Activated B cell treated with CpG ODN at 0.5 μM for 24 hours (primary cell): ENCODE measurements at places on chromosomes 5 and 9.
A peak's percentile ranks its signal among the peaks of the same experiment; 100 is the strongest.

GRCh38 chr9:129385211-129385934, 207.3 kb upstream of the IER5L start:
- DNase-seq = no peak

GRCh38 chr5:93899026-93899600, 157.7 kb upstream of the POU5F2 start:
- DNase-seq = no peak

GRCh38 chr9:87276327-87276841, 221.3 kb upstream of the DAPK1 start:
- no peak for DNase-seq

- no peak for DNase-seq
These were observed 110.6 kb upstream of the GDNF start for GRCh38 chr5:37950436-37950835.

DNA sequence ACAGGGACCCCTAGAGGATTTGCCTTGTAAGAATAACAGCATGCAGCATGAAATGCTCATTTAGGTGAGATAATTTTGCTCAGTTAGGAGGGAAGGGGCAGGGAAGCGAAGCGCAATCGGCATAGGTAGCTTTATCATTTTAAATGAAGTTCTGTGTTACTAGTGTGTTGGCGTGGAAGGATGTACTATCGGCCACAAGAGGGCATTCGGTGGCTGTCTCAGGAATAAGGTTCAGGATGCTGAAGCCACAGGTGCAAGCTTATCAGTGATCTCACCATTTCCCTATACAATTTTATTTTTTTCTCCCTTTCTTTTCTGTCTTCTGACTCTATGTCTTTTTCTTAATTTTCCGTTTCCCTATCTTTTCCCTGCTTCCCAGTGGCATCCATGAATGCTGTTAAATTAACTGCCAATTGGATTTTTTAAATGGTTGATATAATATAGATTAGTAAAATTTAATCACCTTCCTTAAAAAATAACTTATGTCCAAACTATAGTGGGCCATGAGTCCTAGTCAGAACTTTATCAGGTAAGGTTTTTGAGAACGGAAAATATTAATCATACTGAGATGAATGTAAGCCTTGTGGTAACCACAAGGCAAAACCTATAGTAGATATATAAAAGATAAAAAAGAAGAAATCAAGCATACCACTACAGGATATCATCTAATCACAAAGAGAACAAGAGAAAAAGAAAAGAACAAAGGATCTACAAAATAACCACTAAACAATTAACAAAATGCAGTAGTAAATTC, 1.2 kb upstream of the INSL6 start:
- no peak for DNase-seq

GRCh38 chr5:146717951-146718350, 160.6 kb downstream of the PPP2R2B start:
- DNase-seq = no peak

- DNase-seq = no peak
These were observed 177.8 kb upstream of the PITX1 start for GRCh38 chr5:135211791-135212190.

DNA sequence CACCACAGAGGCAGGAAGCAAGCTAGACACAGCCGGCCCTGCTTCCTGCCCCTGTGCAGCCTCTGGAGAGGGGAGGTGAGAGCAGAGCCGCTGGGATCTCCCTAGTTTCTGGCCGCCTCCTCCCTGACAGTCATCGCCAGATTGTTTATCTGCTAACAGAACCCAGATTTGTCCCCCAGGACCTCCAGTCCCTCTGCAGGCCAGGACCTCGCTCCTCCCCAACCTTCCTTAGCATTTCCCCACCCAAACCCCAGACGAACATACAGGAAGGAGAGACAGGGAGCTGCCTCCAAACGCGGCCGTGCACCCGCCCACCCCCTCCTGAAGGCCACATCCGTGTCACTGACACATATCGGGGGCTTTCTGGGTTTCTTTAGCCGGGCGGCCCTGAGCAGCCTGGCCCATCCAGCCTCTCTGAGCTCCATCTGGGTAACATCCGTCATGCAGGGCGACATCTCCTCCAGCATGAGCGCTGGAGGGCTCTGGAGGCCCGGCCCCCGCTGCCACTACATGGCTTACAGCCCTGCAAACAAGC, 47.5 kb downstream of the DBH start:
- no peak for DNase-seq

DNA sequence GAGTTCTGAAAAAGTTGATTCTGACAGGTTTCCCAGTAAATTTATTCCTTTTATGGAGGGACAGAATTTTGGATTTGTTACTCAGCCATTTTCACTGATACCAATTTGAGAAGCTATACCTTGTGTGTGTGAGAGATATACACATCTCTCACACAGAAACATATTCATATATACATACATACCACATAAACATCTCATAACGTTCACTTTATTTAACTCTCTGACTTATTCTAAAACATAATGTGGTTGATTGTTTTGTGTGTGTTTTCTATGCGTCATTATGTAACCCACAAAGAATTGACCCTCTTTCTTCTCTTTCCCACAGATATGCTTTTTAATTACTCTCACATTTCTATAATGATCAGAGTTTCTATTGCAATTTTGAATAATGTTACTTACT, 570.8 kb upstream of the TLE4 start:
- no peak for DNase-seq

DNA sequence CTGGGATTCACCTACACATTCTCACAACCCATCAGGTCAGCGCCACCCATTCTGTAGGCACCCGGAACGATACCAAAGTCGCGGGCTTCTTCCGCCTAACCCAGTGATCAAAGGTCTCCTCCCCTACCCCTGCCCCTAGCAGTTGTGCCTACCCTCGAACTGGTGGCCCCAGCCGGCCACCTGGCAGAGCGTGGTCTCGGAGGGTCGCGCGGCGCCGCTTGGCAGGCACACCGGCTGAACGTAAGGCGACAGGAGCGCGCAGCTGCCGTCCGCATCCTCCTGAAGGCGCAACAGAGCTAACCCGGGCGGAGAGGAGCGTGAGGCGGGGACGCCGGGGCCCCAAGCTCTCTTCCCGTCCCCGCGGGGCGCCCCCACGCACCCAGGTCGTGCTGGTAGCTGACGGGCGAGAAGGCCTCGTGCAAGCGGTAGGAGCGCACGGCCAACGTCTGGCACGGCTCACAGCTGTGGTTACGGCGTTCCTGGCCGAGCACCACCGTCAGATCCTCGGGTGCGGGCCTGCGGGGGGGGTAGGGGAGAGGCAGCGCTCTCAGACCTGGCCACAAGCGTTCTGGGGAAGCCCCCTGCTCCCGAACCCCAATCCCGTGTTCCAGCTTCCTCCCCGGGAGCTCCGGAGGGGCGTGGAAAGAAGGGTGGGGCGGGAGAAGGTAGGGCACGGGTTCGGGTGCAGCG, 2.8 kb upstream of the PFN3 start:
- DNase-seq = peak; percentile 43

DNA sequence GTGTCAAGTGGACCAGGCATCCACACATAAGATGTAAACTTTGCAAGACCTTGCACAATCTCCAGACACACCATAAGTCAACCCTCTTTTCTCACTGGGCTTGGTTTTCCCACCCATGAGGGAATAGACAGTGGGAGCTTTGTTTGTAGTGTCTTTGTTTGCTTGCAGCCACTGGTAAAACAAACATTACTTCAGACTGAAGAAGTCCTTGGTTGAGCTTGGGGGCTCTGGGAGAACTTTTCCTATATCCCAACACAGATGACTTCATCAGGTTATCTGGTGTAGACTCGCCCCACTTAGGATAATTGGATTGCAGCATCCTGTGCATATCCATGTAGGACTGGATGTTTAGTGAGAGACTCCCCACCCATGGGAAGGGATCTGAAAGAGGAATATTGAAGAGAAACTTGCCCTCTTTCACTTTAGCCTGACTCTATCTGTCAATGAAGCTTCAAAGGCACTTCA, 11.5 kb upstream of the ADGRV1 start:
- DNase-seq = no peak

DNA sequence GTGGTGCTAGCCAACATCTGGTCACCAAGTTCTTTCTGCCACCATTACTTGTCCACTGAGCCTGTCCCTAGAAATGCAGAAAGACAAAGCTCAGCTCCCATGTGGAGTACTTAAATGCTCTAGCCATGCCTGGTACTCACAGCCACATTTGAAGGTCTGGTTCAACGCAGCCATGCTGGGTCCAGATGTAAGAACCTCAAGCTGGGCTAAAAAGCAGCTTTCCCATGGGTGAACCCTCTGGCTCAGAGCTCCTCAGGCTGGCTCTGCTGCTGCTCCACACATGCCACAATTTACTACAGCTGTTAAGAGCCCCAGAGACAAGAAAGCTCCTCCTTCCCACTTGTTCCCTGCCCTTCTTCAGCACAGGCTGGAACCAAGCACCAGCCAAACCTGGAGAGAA, 97.1 kb upstream of the LRRTM2 start:
- DNase-seq = no peak

DNA sequence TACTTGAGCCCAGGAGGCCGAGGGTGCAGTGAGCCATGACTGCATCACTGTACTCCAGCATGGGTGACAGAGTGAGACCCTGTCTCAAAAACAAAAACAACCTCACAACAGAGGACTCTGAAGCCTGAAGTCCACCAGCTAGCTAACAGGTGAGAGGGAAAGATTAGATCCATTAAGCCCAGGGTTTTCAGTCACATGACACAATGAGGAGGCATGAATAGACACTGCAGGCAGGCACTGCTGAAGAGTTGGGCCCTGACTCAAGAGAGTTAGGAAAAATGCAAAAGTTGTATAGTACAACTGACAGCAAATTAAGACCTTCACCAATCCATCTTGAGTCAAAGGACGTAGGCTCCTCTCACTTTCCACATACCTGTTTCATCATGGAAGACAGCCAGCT, 64.9 kb downstream of the IARS1 start:
- no peak for DNase-seq

GRCh38 chr9:116153765-116154333, at the start of gene PAPPA:
TSS of gene PAPPA (plus strand) at chr9:116153791. CDS start at chr9:116154173, 382 bp downstream.
- DNase-seq = no peak

DNA sequence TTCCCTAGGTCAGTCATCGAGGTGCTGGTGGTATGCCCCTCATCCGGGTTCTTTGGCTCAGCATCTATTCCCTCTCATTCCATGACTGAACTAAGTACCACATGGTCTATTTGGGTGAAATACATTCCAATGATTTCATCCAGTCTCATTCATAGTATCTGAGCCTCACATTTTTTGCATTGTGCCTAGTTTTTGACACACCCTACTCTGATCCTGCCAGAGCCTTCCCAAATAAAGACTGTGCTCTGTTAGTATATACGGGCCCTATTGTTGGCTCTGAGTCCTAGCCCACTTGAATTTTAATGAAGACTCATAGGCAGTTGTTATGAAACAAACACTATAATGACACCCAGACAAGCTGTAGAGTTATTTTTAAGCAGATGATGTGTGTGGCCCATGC, 740.7 kb downstream of the CETN3 start:
- no peak for DNase-seq

GRCh38 chr5:73135429-73136054, 15.2 kb downstream of the TMEM171 start:
- no peak for DNase-seq

GRCh38 chr5:112551419-112552032, 132.4 kb upstream of the EPB41L4A start:
- no peak for DNase-seq
